ENCODE measurements at places on chromosomes 3 and 15. TPM values are rescaled to one million over a fixed set of nuclear protein-coding genes. Genes with fewer than 3 reads are reported as not detected.

DNA sequence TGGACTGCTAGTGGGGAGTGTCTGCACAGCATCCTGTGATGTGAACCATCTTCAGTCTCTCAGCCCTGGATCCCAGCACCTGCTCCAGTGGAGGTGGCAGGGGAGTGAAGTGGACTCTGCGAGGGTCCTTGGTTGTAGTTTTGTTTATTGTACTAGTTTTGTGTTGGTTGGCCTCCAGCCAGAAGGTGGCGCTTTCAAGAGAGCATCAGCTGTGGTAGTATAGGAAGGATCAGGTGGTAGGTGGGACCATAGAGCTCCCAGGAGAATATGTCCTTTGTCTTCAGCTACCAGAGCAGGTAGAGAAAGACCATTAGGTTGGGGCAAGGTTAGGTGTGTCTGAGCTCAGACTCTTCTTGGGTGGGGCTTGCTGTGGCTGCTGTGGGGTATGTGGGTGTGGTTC is 20.9 kb downstream of the NEK11 start:
- H3K27me3 ChIP-seq, result no peaks in the 10 kb centered on the region
- H3K4me3 ChIP-seq, result no peak overlapping the region
- peaks cover 4% of the 10 kb centered on the region for H3K36me3 ChIP-seq
- DNase-seq, result peak; percentile 13

GRCh38 chr3:170081079-170081741 is 43.4 kb downstream of the GPR160 start:
- H3K4me1 ChIP-seq, result peaks cover 3% of the 10 kb centered on the region
- H3K27me3 ChIP-seq, result no peaks in the 10 kb centered on the region
- no peak overlapping the region for H3K4me3 ChIP-seq
- DNase-seq, result no peak
- no peaks in the 10 kb centered on the region for H3K36me3 ChIP-seq

GRCh38 chr3:75248974-75249373 is 415.2 kb upstream of the FRG2C start:
- H3K36me3 ChIP-seq, result no peaks in the 10 kb centered on the region
- no peaks in the 10 kb centered on the region for H3K27me3 ChIP-seq
- DNase-seq, result no peak
- H3K4me3 ChIP-seq, result no peak overlapping the region

The PLCL2 gene
- total RNA-seq, result 13.7 TPM

GRCh38 chr15:96388673-96389072 is 58.2 kb downstream of the NR2F2 start:
- no peak for DNase-seq
- H3K27me3 ChIP-seq, result no peaks in the 10 kb centered on the region
- H3K4me1 ChIP-seq, result no peaks in the 10 kb centered on the region
- no peaks in the 10 kb centered on the region for H3K36me3 ChIP-seq
- H3K27ac ChIP-seq, result no peak overlapping the region

- DNase-seq, result peak; percentile 58
- no peak overlapping the region for H3K27ac ChIP-seq
- H3K4me3 ChIP-seq, result no peak overlapping the region
- H3K4me1 ChIP-seq, result no peaks in the 10 kb centered on the region
- H3K36me3 ChIP-seq, result no peaks in the 10 kb centered on the region
Observed at GRCh38 chr3:192957441-192958021, 39.9 kb upstream of the MB21D2 start.

DNA sequence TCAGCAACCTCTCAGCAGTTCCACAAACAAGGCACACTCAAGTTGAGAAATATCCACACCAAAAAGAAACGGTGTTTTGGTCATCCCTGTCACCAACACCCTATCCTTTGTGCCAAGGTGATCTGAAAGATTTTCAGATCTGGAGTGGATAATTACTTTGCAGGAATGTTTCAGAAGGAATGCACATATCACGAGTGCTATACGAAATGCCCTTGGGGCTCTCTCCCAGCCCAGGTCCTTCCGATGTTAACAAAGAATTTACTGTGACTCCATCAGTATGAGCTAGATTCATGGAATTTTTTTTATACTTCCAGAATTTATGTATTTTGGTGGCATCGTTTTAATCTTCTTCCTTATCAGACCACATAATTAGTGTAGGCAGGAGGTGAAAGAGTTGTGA is 105.0 kb downstream of the GRM7 start:
- H3K27me3 ChIP-seq, result no peaks in the 10 kb centered on the region
- H3K4me3 ChIP-seq, result no peak overlapping the region
- no peak overlapping the region for H3K27ac ChIP-seq
- DNase-seq, result no peak
- H3K36me3 ChIP-seq, result no peaks in the 10 kb centered on the region

GRCh38 chr3:101849714-101850245 is 466 bp downstream of the NFKBIZ start:
- H3K4me1 ChIP-seq, result peaks cover 62% of the 10 kb centered on the region
- H3K27ac ChIP-seq, result peak overlapping the region; percentile 99
- peak overlapping the region; percentile 95 for H3K4me3 ChIP-seq
- no peaks in the 10 kb centered on the region for H3K27me3 ChIP-seq

DNA sequence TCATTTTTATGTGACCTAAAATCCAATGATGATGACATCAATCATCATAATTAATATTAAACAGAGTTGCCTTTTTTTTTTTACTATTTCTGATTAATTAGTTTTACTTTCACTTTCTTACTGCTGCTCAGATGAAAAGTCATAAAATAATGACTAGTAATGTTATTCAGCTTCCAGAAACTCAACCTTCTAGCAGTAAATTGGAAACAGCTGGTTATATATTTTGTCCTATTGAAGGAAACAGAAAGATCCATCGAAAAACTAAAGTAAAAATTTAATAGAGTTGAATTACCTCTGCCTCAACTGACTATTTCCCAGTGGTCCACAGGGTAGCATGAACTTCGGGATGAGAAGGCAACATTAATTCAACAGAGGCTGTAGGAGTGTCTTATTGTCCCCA is 107.1 kb upstream of the PTX3 start:
- H3K4me1 ChIP-seq, result no peaks in the 10 kb centered on the region
- no peaks in the 10 kb centered on the region for H3K36me3 ChIP-seq

DNA sequence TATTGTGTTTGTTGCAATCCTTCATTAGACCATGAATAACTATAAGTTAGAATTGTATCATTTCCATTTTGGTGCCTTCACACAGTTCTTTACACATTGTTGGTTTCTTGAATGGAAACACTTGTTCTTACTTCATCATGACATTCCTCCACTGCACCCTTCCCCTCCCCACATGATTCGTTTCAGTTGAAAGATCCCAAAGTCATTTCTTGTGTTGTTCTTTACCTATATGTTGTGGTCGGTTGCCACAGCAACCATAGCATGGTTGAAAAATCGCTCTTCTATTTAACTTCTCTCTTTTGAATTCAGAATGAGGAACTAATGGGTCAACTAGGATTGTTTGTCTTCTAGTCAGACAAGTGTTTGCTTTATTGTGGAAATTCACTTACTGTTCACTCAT is 103.3 kb downstream of the IL1RAP start:
- H3K4me1 ChIP-seq, result peaks cover 7% of the 10 kb centered on the region
- DNase-seq, result no peak
- H3K27ac ChIP-seq, result no peak overlapping the region
- H3K4me3 ChIP-seq, result no peak overlapping the region
- H3K27me3 ChIP-seq, result no peaks in the 10 kb centered on the region
- H3K36me3 ChIP-seq, result no peaks in the 10 kb centered on the region

The TPRA1 gene
- 31.4 TPM for total RNA-seq

- peaks cover 3% of the 10 kb centered on the region for H3K36me3 ChIP-seq
- H3K27me3 ChIP-seq, result no peaks in the 10 kb centered on the region
- H3K4me3 ChIP-seq, result no peak overlapping the region
- no peak overlapping the region for H3K27ac ChIP-seq
Observed at GRCh38 chr3:141605883-141606282, 119.1 kb downstream of the RASA2 start.

The DYNC1LI1 gene
- total RNA-seq, result 7.6 TPM

The GCNT3 gene
- 1.3 TPM for total RNA-seq

The ZNF592 gene
- total RNA-seq, result 20.8 TPM

DNA sequence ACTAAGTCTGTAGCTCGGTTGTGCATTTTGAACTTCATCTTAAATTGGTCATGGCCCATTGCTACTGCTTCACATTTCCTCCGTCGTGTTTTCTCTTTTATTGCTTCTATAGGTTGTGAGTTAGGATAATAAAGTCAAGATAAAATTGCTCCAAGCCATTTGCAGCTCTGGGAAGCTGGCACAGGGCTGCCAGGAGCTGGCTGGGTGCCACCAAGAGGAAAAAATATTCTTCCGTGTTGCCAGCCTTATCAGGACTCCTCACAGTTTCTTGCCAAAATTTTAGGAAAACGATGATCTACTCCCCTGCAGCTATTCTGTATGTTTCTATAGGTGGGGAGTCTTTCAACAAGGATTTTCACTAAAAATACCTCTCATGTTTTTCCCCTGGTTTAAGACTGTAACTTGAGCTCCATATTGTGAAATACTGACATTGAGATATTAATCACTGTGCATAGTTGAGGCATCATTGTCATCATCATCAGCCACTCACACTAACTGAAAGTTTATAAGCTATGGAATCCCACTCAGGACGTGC is 55.4 kb upstream of the PIAS1 start:
- no peak overlapping the region for H3K27ac ChIP-seq
- peak; percentile 46 for DNase-seq
- H3K27me3 ChIP-seq, result no peaks in the 10 kb centered on the region
- no peaks in the 10 kb centered on the region for H3K36me3 ChIP-seq
- H3K4me3 ChIP-seq, result no peak overlapping the region

- no peak for DNase-seq
- H3K4me3 ChIP-seq, result no peak overlapping the region
- no peaks in the 10 kb centered on the region for H3K4me1 ChIP-seq
- no peak overlapping the region for H3K27ac ChIP-seq
- H3K27me3 ChIP-seq, result no peaks in the 10 kb centered on the region
Observed at GRCh38 chr3:2985479-2985878, 124.7 kb downstream of the IL5RA start.

DNA sequence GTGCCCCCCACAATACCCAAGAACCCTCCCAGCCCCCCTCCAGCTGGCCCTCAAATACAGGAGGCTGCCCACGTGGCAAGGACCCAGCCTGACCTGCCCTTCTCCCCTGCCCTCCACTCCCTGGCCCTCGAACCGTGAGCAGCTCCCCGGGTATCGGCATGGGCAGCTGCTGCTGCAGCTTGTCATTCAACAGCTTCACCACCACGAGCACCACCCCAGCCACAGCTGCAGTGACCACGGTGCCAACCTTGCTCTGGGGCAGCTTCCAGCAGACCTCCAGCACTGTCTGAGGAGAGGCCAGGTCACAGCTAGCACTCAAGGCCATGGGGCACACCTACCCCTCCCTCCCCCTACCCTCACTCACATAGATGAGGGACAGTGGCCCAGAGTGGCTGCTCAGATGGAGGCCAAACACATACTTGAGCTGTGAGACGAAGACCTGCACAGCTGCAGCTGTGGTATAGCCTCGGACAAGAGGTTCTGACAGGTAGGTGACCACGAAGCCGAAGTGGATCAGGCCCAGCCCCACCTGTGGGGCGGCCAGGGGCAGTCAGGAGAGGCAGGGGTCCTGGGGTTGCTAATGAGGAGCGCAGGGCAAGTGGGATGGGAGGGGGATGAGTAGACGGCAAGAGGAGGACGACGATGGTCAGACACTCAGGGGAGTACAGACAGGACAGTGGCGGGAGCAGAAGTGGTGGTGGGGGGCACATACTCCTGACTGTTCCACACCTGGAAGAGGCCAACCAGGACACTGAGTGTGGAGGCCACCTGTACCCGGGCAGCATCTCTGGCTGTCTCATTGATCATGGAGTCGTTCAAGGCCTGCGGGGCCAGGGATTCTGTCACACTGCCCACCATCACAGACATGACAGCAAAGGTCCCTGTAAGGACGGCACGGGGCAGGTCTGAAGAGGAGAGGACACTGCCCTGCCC is 3.5 kb downstream of the SLC26A6 start:
- no peak for DNase-seq
- H3K4me3 ChIP-seq, result no peak overlapping the region
- no peak overlapping the region for H3K27ac ChIP-seq
- no peaks in the 10 kb centered on the region for H3K36me3 ChIP-seq
- H3K4me1 ChIP-seq, result peaks cover 19% of the 10 kb centered on the region

The RTP3 gene
- total RNA-seq, result not detected

The ADAMTS17 gene
- 26.0 TPM for total RNA-seq

- H3K27ac ChIP-seq, result no peak overlapping the region
- H3K4me1 ChIP-seq, result no peaks in the 10 kb centered on the region
Observed at GRCh38 chr3:100455841-100456550, 36.4 kb upstream of the TMEM45A start.

All from body of pancreas (tissue), 4 donors.